ENCODE measurements at places on chromosomes 6 and 20.
A peak's percentile ranks its signal among the peaks of the same experiment; 100 is the strongest.

DNA sequence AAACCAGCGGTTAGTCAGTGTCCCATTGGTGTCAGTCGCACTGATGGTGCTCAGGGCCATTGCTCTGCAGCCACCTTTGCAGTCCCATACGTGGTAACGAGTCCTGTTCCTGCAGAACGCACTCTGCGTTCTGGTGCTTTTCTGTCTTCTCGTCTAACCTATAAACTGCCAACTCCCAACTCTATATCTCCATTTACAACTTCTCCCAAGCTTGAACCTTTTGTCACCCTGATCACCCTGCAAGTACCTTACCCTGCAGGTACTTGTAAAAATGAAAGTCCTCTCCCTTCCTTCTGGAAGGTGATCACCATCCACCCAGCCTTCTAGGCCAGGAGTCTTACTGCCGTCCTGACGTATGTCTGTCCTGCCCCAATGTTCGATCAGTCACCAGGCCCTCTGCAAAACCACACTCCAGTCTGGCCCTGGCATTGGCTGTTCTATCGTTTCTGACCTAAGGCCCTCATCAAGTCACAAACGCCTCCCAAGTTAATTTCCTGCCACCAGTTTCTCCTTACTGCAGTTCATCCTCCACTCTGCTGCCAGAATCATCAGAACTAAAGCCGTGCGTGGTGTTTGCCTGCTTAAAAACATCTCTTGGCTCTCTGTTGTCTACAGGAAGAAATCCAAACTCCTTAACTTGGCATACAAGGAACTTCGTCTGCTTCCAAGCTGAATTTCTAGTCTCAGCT is 7.9 kb downstream of the RREB1 start:
- DNase-seq: no peak

GRCh38 chr6:31847276-31847978 is 15.2 kb downstream of the NEU1 start:
- DNase-seq: no peak

GRCh38 chr6:20704325-20705025 is 170.2 kb downstream of the CDKAL1 start:
- DNase-seq: no peak

DNA sequence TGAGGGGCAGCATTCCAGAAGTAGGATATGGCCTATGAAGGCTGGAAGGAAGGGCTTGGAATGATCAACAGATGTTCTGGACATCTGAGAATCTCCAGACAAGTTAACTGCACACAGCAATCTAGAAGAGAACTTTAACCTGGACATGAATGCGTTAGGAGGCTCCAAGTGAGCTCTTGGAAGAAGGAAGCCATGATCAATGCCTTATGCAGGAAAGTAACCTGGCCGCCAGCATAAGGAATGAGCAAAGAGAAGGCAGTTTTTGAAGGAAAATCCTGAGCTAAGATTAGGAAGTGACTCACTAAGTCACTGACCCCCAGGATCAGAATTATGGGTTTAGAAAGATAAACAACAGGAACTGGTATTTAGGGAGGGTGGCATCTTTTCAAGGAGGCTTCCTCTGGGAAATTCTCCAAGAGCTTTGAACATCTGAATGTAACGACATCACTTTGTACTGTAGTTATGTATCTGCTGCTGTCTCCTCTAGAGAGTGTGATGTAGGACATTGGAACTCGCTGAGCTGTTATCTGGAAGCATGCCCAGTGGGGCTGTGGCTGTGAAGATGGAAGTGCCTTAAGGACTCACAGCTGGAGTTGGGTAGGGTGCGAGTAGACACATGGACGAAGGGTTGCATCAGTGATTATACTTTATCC is 236.8 kb downstream of the PACRG start:
- DNase-seq: peak; percentile 100

- peak; percentile 49 for DNase-seq
These were observed 164.9 kb upstream of the RREB1 start for GRCh38 chr6:6942831-6943230.

- DNase-seq: no peak
These were observed 139.6 kb downstream of the PHACTR3 start for GRCh38 chr20:59743767-59744485.

DNA sequence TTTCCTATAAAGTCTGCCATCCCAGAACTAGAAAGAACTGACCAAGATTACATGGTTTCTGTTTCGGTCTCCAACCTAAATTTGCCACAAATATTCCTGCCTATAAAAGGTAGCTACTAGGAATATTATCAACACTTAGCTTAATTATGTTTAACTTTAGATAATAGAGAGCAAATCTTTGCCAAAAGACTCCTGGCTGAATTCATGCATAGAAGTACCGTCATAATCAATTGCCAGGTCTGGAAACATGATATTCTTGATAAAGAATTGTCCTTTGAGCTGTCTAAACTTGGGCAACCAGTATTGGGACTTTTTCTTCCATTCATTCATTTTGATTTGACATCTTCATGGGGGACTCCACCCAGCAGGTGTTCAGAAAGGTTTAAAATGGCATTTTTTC is 22.4 kb downstream of the CALHM6 start:
- no peak for DNase-seq

DNA sequence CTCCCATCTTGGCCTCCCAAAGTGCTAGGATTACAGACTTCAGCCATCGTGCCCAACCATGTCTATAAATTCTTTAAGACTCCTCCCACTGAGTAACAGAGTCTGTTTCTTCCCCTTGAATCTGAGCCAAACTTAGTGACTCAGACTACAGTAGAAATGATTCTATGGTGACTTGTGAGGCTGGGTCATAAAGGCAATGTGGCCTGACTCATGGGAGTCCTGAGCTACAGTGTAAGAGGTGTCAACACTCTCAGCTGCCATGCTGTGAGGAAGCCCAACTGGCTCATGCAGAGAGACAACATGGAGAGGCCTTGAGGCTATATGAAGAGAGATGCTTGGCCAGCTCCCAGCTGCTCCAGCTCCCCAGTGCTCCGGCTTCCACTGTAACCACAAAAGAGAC is 5.2 kb upstream of the NRSN2 start:
- DNase-seq: peak; percentile 91

DNA sequence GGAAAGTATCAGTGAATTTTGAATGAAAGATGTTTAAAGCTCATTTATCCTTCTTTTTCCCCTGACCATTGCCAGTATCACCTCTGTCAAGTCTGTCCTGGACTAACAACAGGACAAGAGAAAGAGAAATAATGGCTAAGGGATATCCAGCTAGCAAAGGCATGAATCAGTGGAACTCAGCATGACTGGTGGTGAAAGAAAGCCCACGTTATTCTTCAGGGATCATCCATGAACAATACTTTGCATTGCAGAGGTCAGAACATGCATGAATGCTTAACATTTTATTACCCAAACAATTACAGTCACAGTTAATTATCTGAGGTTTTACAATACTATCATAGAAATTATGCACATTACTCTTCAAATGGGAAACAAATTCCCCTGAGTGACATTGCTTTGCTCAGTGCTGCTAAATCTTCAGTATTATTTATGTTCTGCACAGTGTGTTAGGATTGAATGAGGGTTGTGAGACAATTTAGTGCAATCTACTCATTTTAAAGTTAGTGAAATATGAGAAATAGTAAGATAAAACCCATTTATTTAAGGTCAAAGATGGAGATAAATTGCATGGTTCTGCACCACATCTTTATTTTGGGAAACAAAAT is 350.7 kb downstream of the KHDRBS2 start:
- DNase-seq: no peak

- DNase-seq: no peak
These were observed 126.4 kb downstream of the TBXT start for GRCh38 chr6:166041277-166041676.

DNA sequence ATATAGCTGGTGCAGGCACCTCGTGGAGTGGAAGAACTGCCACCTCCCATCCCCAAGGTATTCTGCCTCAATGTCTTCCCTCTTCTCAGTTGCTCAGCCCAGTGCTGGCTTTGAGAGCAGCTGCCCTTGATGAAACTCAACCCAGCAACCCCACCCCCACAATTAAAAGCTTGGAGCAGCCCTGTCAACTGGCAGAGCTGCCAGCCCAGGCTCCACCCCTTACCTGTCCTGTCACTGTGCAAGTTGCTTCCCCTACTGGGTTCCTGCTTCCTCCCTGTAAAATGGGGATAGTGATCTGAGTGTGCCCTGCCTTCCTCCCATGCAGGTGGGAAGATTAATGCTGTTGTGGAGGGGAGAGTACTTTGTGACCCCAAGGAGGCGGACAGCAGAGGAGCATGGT is 4.5 kb downstream of the TMEM63B start:
- no peak for DNase-seq

- peak; percentile 71 for DNase-seq
These were observed 230.9 kb upstream of the CITED2 start for GRCh38 chr6:139605350-139605749.

DNA sequence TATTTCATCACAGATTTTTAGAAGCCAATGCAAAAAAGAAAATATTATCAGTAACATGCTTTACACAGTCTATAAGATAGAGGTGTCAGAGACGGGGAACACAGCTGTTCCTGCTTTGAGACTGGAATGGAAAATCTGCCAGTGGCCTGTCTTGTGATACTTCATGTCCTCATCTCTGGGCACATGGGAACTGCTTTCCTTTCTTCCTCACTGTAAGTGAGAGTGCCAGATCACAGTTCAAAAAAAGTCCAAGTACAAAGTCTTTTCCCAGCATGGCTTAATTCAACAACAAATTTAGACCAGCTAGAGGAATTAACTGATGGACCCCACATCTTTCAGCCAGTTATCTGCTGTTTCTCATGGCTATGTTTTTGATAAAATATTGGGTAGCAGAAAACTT is 490.4 kb downstream of the CDKAL1 start:
- no peak for DNase-seq

GRCh38 chr6:25504661-25505060 is 147.4 kb upstream of the SCGN start:
- no peak for DNase-seq

DNA sequence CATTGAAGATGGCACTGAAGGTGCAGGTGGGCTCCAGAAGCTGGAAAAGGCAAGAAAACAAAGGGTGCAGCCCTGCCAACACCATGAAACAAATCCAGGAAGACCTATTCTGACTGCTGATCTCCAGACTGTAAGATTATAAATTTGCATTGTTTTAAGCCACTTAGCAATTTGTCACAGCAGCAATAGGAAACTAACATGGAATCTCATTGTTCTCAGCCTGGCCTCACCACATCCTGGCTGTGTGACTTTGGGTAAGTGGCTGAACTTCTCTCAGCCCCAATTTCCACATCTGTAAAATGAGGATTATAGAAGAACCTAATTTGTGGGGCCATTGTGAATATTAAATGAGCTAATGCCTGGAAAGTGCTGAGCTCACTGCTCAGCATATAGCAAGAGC is 160.4 kb upstream of the MAFB start:
- DNase-seq: no peak
